Left ventricle myocardium superior (tissue), 1 donor: ENCODE measurements at places on chromosomes 2 and 18. TPM values are rescaled to one million over a fixed set of nuclear protein-coding genes. Genes with fewer than 3 reads are reported as not detected.

DNA sequence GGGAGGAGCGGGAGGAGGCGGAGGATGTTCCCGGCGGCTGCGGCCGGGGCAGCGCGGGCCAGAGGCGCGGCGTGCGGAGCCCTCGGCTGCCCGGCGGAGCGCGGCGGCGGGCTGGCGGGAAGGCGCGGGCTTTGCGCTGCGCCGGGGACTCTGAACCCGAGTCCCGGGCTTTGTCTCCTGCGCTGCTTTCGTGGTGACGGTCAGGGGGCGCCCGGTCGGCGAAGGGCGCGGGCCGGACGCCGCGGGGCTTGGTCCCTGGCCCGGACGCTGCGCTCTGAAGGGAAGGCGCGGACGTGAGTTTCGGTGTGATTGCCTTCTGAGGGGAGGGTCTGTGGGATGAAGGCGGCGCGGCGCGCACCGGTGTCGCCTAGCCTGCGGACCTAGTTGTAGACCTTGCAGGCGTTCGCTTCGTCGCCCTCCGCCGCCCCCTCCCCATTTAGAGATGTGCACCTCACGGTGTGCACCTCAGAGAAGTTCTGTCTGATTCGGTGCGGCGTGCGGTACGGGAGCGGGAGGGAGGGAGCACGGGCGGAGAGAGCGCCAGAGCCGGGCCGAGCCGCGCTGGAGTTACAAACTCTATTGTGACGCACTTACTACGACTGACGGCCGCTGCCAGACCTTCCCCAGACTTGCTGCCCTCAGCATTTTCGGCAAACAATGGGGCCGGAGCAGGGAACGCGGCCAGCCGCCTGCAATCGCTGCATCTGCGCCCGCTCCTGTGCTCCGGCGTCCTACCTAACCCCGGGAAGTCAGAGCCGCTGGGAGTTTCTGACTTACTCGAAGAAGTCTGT is 2.1 kb downstream of the BCL2L11 start:
- peak; percentile 90 for DNase-seq

DNA sequence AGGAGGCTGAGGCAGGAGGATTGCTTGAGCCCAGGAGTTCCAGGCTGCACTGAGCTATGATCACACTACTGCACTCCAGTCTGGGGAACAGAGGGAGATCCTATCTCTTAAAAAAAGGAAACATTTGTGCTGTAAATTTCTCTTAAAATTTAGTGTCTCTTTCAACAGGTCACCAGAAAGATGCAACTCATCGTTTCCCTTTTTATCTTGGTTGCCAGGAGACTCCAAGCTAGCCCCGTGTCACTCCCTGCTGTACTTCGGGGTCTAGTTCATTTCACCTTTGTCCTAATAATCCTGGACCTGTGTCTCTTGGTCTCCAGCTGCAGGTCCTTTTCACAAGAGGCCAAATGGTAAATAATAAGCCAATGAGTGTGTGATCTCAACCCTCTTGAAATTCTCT is 7.1 kb downstream of the HS1BP3 start:
- DNase-seq = no peak

- DNase-seq = no peak
Measured at GRCh38 chr2:8790739-8791162, 46.7 kb downstream of the KIDINS220 start.

DNA sequence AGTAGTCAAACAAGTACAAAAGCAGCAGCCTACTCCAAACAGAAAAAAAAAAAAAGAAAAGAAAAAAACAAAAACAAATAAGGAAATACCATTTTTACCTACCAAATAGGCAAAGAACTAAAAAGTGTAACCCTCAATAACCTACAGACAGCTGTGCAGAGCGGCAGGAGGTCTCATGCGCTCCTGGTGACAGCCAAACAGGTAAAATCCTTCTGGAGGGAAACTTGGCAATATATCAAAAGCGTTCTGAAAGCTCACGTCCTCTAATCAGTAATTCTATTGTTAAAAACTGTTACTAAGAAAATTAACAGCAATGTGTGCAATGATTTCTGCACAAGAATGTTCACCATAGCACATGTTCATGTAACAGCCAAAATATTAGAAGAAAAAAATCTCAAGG is 105.6 kb downstream of the AFF3 start:
- DNase-seq = no peak

- DNase-seq = no peak
Measured at GRCh38 chr2:696463-696862, 19.3 kb upstream of the TMEM18 start.

DNA sequence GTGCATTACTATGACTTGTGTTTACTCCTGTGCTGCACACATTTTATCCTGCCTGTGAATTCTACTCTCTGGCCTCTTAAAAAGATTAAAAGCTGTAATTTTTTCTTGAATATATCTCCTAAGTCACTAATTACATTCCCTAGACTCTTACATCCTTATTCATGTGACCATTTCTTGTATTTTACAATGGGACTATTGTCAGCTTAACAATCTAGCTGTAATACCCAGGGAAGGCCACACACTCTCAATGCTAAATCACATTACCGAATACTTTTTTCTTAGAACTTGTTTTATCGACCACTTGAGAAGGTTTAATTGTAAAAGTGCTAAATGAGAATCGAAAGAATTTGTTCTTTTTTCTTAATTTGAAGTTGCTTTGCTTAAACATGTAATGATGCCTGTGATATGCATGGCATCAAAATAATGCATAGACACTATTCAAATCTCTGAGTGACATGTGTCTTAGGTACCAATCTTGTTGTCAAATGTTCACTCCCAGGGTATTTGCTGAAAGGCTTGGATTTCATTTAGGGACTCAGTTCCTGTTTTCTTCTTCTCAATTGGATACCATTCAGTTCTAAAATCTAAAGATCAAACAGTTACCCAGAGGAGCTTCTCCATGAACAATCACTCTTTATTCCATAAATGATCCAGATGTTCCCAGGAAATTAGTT is 498.5 kb downstream of the DPP10 start:
- DNase-seq = no peak

DNA sequence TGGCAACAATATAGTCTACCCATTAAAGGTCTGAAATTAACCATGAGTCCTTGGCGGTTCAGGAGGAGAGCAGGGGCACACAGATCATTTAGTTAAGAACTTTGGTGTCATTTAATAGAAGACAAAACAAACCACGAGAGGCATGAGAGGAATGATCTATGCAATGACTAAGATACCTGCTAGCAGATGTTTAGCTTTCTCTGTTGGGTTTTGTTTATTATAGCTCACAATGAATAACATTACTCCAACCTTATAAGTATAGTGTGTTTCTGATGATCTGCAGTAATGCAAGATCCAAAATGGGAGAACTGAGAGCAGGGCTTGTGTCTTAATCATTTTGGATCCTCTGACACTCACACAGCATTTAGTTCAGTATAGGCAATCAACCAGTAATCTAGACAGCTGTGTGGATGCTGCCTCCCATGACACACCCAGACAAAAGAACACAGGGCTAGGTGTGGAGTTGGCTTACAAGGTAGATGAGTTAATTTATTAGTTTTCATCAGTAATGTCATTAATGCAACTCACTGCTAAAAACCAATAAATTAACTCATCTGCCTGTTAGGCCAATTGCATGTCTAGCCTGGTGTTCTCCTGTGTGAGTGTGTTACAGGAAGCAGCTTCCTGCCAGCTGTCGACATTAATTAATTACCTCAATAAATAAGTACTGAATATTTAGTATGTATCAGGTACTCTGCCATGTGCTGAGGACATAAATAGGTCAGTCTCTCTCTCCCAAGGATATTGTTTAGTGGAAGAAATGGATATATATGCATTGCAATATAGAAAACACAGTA is 92.3 kb downstream of the CLIP4 start:
- DNase-seq = no peak

DNA sequence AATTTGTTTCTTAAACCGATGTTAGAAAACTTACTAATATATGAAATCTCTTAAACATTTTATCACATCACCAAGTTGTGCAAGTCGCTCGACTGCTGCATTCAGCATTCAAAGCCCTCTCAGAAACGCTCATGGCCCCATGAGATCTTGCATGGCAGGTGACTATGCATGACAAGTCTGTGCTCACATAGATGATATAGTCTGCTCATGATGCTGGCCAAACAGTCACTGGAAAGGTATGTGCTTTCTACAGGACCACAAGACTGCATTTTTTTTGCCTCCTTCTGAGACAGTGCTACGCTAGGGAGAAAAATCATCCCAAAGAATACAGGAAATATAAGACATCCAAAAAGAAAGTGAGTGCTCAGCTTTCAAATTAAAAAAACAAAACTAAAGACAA is 98.3 kb upstream of the ZBTB14 start:
- no peak for DNase-seq

DNA sequence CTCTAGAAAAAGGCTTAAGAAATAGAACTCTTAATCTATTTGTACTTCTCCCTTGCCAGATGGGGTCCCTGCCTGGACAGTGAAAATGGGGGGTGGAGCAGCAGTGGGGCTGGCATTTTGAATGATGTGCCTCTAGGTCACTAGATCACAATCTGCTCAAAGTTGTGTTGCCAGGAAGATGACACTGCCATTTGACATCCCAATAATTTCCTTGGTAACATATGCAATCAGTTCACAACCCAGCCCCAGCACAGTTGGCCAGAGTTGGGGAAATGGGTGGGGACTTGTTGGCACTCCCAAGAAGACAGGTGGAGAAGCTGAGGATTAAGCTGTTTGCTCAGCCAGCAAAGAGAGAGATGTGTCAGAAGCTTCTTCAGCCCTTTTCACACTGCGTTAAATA is 558.3 kb upstream of the KLHL29 start:
- DNase-seq = no peak

GRCh38 chr2:98796775-98797544 is 66.0 kb upstream of the MGAT4A start:
- DNase-seq = no peak

DNA sequence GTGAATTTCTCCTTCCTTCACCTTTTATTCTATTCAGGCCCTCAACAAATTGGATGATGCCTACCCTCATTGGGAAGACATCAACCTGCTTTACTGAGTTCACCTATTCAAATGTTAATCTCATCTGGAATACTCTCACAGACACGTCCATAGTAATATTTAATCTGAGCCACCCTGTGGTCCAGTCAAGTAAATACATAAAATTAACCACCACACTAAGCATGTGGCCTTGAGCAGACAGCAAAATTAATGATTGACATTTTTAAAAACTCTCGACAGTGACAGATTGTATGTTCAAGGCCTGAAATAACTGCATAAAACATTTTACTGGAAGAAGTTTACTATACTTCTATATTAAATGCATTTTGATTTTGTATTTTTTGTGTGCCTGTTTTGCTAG is 540.6 kb upstream of the GCFC2 start:
- no peak for DNase-seq

GRCh38 chr2:189179570-189179950 is at the start of gene COL5A2:
TSS of gene COL5A2 (minus strand) at chr2:189179761. CDS start at chr2:189179604, 157 bp downstream.
- peak; percentile 37 for DNase-seq

DNA sequence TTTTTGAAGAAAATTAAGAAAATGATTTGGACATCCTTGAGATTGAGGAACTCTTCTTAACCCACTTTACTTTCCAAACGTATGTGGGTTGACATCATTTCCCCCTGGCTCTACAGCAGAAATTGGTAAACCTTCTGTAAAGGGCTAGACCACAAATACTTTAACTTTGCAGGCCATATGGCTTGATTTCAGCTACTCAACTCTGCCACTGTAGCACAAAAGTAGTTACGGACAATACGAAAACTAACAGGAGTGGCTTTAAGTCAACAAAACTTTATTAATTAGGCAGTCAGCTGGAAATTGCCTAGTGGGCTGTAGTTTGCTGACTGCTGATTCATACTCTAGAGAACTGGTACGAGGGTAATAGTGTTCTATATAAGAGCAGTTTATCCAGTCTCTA is 83.2 kb upstream of the DTNB start:
- DNase-seq = no peak

- no peak for DNase-seq
Measured at GRCh38 chr2:120174963-120175581, 48.1 kb downstream of the TMEM185B start.

DNA sequence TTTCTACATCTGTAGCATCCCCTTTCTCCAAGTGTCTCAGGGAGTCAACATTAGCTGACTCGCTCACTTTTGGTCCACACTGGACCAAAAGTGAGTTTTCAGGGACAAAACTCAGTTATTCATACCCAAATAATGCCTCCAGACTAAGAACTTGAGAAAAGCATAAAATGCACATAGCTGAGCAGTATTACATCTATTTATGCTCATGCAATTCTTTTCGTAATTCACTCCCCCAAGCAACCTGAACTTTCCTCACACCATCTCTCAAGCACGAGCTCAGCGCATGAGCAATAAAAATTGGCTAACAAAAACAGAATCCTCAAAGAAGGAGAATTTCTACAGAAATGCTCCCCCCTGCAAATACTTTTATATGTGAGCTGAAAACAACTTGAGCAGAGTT is 17.0 kb downstream of the SFT2D3 start:
- no peak for DNase-seq

GRCh38 chr2:203744091-203744490 is 37.7 kb downstream of the CD28 start:
- DNase-seq = no peak

DNA sequence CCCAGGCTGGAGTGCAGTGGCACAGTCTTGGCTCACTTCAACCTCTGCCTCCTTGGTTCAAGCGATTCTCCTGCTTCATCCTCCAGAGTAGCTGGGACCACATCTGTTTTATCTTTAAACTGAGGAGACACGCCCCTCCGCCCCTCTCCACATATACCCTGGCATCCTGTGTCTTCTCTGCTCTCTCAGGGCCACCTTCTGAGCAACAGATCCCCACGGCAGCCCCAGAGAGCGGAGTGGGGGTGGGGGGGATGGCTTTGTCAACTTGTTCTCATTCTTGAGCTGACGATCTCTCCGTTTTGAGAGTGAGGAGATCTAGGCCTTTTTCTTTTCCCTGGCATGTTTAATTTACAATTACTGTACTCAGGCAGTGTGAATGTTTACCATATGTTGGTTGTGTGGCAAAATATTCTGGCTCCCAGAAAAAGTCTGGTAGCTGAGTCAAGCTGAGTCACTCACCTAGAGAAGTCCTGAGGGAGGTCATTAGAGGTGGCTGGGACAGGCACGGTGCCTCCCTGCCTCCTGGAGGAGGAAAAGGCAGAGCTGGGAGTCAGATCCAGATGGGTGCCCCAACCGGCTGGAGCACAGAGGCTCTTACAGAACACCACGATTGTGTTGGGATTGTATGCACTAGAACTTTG is 19.5 kb upstream of the ID2 start:
- no peak for DNase-seq

GRCh38 chr2:44116319-44116718 is 52.4 kb upstream of the PPM1B start:
- no peak for DNase-seq

- DNase-seq = no peak
Measured at GRCh38 chr2:241548451-241548835, 10.1 kb upstream of the BOK start.

GRCh38 chr2:207764096-207764630 is 5.5 kb downstream of the FZD5 start:
- DNase-seq = no peak

SLC8A1 gene
- total RNA-seq = 1,122 TPM

APLF gene
- 3.9 TPM for total RNA-seq

TMEM247 gene
- total RNA-seq = not detected

CFAP65 gene
- not detected for total RNA-seq

ALK gene
- total RNA-seq = not detected

UGT1A5 gene
- not detected for total RNA-seq

ZAP70 gene
- 1.7 TPM for total RNA-seq

AP1S3 gene
- 0.50 TPM for total RNA-seq

TUBA4A gene
- total RNA-seq = 116 TPM

AKAIN1 gene
- not detected for total RNA-seq
